ENCODE measurements at places on chromosomes 1 and 21.

DNA sequence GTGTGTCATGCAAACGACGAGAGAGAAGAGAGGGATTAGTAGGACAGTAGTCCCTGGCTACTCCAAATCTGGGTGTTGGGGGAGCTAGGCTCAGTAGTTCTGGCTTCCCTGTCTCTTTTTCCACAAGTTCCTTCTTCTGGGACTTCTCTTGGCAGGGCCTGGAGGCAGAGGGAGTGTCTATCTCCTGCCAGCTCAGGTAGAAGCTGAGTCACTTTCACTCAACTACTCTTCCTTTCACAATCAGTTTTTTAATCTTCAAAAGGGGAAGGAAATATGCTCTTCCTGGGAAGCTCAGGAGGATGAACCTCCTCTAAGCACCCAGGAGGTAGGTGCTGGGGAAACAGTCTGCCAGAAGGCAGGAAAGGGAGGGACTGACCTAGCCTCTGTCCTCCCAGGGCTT is 35.2 kb upstream of the MAGOH start:
- DNase-seq, result no peak

- no peak for DNase-seq
These were observed 4.5 kb downstream of the POLR3C start for GRCh38 chr1:145828367-145829026.

- no peak for DNase-seq
These were observed 108.2 kb upstream of the SLC35F3 start for GRCh38 chr1:233796146-233796783.

DNA sequence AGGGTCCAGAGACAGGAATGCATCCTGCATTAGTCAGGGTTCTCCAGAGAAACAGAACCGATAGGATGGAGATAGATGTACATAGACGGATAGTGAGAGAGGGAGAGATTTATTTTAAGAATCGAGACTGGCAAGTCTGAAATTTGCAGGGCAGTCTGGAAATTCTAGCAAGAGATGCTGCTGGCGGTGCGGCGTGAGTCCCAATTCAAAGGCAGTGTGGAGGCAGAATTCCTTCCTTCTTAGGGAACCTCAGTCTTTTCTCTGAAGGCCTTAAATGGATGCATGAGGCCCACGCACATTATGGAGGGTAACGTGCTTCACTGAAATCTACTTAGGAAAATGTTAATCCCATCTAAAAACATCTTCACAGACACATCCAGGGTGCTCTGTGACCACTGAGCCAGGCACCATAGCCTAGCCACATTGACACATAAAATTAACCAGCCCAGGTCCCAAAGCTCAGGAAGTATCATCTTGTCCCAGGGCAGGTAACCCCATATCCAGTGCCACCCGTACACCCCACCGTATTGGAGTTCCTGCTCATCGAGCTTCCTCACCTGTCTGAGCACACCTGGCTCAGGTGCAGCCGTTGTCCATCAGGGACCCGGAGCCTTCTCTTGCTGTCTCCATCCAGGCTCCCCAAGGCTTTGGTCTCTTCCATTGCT is 9.7 kb upstream of the PKNOX1 start:
- no peak for DNase-seq

DNA sequence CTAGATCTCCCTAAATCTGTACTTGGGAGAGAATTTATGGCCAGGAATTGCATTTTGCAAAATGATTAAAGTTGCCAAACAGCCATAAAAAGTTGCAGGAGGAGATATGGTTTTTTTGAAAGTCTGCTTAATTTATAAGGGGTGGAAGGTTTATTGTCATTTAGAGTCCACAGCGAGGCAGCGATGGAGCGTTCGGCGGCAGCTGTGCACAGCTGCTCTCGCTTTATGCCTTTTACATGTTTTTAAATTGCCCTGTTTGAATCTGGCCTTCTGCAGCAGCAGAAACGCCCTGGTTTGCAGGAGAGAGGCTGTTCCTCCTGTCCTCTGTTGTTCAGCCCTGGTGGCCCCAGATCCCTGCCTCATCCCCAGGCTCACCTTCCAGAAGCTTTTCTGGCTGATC is 144.9 kb upstream of the POU3F1 start:
- DNase-seq, result no peak

GRCh38 chr1:157748262-157748817 is 28.6 kb downstream of the FCRL2 start:
- no peak for DNase-seq

DNA sequence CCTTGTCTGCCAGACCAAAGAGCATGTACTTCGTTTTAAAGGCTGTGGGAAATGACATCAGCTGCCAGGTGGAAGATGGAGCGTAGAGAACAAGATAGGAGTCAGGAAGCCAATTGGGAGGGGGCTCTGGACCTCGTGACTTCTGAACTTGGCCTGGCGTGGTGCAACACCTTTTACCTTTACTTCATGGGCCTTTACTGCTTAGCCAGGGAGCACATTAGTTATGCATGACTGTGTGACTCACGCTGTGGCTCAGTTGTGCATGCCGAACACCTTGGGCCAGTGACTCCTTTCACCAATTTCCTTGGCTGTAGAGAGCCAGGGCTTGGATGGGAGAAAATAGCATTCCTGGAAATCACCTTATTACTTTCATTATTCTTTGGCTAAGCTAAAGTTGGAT is 7.2 kb downstream of the XCL1 start:
- DNase-seq, result no peak

DNA sequence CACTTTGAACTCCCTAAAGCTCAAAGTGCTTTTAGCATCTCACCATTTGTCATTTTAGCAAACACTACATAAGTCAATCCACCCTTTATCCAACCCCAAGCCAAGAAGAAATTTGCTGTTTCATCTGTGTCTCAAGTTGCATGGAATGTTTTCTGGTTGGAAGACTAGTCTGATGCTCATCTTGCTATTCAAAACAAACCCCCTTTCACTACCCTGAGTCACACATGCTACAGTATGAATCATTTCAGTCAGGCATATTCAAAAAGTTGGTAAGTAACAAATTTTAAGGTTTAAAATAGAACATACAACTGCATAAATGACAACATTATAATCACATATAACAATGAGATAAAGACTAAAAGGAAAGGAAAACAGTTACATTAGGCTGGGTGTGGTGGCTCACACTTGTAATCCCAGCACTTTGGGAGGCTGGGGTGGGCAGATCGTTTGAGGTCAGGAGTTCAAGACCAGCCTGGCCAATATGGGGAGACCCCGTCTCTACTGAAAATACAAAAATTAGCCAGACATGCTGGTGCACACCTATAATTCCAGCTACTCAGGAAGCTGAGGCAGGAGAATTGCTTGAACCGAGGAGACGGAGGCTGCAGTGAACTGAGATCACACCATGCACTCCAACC is 38.7 kb downstream of the DSTYK start:
- DNase-seq, result no peak

- no peak for DNase-seq
These were observed 74.0 kb upstream of the BRINP3 start for GRCh38 chr1:190551638-190552037.

DNA sequence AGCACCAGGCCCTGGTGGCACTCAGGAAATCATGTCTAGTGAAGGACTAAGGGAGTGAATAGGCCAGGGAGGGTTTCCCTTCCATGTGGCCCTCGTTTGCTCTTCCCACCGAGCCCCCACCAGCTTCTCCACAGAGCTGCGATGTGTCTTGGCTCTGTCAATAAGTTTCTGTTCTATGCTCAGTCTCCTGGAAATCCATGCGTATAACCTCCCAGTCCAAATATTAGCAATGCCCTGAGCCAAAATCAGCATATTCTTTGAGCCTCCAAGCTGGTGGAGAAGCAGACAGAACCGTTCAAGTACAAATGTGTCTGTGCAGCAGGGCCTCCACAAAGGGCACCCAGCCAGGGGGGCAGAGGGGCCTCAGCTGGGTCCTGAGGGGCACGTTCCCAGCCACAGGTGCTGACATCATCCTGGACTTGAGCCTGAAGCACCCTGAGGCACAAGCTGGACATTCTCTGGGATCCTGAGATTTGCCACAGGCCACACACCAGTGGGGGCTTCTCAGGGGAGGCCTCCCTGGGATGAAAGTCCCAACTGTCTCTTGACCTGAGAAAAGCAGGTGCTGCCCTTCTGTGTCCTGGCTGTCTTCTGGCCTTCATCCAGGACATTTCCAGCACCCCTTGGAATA is 350.5 kb upstream of the VAMP3 start:
- DNase-seq, result no peak

DNA sequence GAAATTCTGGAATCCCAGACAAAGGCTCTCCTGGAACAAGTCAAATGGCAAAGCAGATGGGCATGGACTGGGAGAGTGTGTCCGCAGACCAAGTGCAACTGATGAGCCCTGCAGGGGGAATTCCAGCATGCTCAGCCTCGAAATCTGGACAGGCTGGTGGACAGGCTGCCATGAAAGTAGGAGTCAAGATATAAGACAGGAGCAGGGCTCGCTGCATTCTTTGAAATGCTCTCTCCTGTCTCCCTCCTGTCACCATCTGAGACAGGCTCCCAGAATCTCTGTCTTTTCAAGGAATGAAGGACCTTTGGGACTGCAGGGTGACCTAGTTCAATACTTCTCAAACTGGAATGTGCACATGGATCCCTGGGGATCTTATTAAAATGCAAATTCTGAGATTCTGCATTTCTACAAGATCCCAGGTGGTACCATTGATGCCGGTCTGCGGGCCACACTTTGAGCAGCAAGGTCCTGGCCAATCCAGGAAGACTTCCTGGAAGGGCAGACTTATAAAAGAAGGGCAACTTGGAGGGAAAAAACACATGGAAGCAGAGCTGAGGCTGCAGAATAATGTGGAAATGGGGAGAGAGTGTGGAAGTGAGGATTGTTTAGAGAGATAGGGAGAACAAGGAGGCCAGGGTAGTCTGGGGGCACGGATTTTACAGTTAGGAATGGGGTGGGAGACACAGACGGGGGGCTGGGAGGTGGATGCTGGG is 29.8 kb downstream of the TNNT2 start:
- DNase-seq, result no peak

DNA sequence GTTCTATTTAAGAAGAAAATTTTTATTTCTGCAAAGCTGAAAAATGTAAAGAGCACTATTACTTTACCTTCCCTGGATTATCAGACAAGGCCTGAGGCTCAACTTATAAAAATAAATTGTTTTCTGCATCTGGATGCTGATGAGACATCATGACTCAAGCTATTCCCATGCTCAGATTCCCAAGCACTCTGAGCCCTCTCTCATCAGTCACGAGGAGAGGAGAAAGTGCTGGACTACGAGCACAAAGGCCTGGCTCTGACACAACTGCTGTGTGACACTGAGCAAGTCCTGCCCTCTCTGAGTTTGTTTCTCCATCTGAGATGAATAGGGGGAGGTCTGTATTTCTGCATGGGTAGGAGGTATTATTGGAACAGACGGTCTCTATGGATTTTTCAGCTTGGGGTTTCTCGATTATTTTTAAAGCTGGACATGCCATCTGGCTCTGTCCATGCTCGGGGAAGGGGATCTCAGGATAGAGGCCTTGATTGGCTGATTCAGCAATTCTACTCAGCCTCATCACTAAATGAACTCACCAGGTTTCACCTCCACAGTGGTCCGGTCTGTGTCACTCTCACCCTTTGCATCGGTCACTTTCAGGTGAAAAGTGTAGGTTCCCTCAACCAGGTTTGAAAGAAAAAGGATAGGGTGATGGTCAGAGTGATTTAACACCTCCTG is 107.7 kb downstream of the KIAA0319L start:
- DNase-seq, result no peak

- no peak for DNase-seq
These were observed 6.8 kb downstream of the ETNK2 start for GRCh38 chr1:204145033-204145504.

- no peak for DNase-seq
These were observed 12.5 kb downstream of the SDC3 start for GRCh38 chr1:30895944-30896660.

DNA sequence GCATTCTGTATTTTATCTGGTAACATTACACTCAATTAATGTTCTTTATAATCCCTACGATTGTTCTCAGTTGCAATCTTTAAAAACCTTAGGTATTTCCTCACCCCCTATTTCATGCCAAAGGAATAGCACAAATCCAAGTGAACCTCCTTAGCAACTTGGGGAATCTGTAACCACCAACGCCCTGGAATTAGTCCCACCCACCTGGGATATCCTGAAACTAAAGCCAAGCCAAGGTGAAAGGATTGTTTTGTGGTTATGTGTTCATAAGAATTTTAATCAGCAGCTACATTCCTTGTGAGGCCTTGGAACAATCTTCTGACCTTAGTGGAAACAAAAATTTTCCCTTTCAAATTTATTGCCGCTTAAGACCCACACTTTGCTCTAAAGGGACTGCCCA is 908.7 kb downstream of the TTLL7 start:
- no peak for DNase-seq

GRCh38 chr1:114388432-114389003 is 122.5 kb downstream of the TRIM33 start:
- no peak for DNase-seq

Data from CD8-positive, alpha-beta T cell (primary cell).